GM12878 (cell line): ENCODE measurements at places on chromosomes 7 and 10.

DNA sequence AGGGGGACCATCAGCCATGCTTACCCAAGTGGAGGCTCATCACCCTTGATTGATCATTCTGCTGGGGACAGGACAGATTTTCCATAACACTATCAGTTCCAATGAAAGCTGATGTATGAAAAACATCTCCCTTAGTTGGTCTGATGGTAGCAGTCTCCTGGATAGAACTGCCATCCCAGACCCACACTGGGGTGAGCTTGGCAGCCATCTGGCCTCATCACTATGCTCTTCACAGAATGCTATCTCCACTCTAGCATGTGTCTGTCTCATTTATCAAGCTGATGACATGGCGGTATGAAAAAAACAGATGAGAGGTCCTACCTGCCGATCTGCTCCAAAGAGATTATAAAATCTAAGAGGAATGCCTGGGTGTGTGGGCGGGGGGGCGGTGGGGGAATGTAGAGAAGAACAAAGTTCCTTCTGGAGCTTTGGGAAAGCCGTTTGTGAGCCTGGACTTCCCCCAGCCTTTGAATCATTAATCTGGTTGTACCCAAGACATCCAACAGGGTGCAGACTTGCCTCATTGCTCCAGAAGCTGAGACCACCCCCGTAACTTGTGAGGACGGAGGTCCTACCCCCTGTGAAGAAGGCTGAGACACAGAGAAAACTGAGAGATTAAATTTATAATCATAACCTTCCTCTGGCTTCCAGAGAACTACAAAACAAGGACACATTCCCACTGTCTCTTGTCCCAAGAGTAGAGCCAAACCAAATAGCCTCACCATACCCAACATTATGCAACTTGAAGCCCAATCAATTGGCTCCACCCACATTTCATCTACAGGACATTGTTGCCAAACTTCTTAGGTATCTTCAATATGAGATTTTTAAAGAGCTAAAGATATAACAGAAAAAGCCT lies 340.8 kb downstream of the KCNMA1 start:
- H3K27me3 ChIP-seq = no peaks in the 10 kb centered on the region
- H3K27ac ChIP-seq = no peak overlapping the region
- no peaks in the 10 kb centered on the region for H3K36me3 ChIP-seq
- no peak for DNase-seq
- H3K4me1 ChIP-seq = no peaks in the 10 kb centered on the region

- no peaks in the 10 kb centered on the region for H3K27me3 ChIP-seq
- H3K4me1 ChIP-seq = no peaks in the 10 kb centered on the region
- H3K27ac ChIP-seq = no peak overlapping the region
- no peaks in the 10 kb centered on the region for H3K36me3 ChIP-seq
- no peak for DNase-seq
Observed at GRCh38 chr10:59513558-59513957, 151.2 kb upstream of the FAM13C start.

DNA sequence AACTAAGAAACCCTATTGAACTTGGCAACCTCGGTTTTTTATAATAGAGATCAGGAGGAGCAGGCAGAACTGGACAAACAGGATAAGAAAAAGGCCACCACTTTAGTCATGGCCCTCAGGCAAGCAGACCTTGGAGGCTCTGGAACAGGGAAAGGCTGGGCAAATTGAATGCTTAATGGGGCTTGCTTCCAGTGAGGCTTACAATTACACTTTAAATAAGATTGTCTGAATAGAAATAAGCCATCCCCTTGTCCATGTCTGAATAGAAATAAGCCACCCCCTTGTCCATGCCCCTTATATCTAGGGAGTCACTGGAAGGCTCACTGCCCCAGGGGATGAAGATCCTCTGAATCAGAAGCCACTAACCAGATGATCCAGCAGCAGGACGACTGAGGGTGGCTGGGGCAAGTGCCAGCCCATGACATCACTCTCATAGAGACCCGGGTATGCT lies 40.6 kb downstream of the AKR1B15 start:
- no peak overlapping the region for H3K4me3 ChIP-seq
- no peaks in the 10 kb centered on the region for H3K4me1 ChIP-seq
- H3K36me3 ChIP-seq = no peaks in the 10 kb centered on the region

DNA sequence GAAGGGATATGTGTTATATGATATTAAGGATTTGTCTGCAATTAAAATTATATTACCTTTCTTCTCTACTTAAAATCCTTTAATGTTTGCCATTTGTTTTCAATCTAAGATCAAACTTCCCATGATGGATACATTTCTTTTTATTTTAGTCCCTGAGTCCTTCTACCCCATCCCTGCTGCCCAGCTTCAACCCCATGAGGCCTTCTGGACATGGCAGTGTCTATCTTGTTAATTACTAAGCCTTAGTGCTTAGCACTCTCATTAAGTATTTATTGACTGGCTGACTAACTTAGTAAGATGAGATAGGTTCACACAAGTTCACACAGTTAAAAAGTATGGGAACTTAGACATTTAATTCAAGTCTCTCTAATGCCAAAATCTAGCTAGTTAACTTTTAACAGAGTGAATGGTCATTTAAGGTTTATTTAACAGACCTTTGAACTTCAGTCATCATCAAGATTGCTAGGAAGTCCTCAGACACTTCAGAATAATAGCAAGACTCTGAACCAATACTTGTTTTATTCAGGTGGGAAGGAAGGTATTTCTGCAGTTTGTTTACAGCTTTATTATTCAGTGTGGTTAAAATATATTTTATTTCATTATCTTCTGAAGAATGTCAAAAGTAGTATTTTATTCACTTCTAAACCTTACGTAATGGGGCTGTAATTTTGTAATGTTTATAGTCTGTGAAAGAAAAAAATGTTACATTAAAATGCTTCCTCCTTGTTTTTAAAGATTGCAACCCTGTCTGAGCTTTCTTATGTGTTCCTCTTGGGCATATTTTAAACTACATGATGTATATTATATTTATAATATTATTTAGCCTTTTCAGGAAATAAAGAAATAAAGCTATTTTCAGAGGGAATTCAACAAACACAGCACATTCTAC lies 848.9 kb downstream of the REEP3 start:
- no peak for DNase-seq
- no peaks in the 10 kb centered on the region for H3K36me3 ChIP-seq
- no peaks in the 10 kb centered on the region for H3K4me1 ChIP-seq
- H3K4me3 ChIP-seq = no peak overlapping the region
- H3K27ac ChIP-seq = no peak overlapping the region

- peaks cover 4% of the 10 kb centered on the region for H3K4me1 ChIP-seq
- H3K36me3 ChIP-seq = no peaks in the 10 kb centered on the region
- no peak for DNase-seq
- no peak overlapping the region for H3K27ac ChIP-seq
- H3K27me3 ChIP-seq = no peaks in the 10 kb centered on the region
Observed at GRCh38 chr7:136033413-136034031, 56.4 kb upstream of the MTPN start.

DNA sequence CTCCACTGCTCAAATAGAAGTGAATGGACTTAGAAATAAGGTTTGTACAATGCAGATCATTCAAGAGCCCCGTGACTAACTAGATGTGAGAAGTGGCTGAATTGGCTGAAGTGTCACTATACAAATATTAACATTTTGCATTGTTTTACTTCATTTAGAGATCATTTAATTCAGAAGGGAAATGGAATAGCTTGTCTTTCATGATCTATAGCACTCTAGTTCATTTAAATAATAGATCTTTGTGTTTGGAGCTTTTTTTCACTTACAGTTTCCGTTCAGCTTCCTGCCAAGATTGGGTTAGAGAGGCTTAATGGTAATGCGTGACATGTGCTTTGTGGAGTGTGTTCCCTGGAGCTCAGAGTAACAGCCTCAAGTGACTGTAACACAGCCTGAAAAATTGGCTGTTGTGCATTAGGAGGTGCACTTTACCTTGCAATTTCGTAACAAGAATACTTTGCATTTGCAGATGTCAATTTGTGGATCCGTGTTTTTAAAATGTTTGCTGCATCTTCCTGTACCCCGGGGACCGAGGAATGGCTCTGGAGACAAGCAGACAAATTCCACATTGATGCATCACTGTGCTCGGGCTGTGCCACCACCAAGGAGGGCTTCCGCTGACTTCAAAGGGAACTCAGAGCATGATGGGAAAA lies 170.3 kb downstream of the NRP1 start:
- no peaks in the 10 kb centered on the region for H3K27me3 ChIP-seq
- H3K4me1 ChIP-seq = no peaks in the 10 kb centered on the region
- DNase-seq = no peak
- no peak overlapping the region for H3K27ac ChIP-seq
- no peak overlapping the region for H3K4me3 ChIP-seq

GRCh38 chr7:1503390-1503789 lies 799 bp downstream of the INTS1 start:
- peaks cover 26% of the 10 kb centered on the region for H3K4me1 ChIP-seq
- peak overlapping the region; percentile 61 for H3K27ac ChIP-seq

DNA sequence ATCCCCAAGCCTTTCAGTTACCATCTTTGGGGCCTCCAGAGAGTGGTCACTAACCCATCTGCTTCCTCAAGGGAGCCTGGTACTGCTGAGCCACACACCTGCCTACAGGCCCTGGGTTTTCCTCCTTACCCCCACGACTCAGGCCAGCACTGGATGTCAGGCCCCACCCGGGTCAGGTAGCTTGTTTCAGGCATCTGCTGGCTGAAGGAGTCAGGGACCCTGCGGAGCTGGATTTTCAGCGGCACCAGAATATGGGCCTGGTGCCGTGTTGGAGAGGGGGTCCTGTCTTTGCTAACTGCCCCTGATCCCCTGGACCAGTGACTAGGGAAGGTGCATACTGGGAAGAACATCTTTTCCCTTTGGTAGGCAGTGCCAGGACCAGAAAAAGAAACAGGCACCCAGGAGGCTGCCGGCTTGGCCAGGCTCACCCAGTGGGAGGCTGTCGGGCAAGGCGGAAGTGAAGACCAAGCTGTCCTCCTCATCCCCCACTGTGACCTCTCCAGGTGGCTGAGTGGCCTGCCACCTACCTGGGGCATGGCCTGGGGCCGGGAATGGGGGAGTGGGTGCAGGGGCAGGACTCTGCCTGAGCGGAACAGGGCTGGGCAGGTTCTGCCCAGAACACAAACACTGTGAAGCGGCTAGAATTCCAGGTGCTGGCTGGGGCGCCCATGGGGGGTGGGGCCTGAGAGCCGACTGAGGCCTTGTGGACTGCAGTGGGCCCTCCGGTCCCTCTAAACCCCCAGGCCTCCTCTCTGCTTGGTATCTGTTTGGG lies 12.4 kb upstream of the SAMD8 start:
- no peaks in the 10 kb centered on the region for H3K4me1 ChIP-seq
- no peaks in the 10 kb centered on the region for H3K27me3 ChIP-seq
- no peak overlapping the region for H3K27ac ChIP-seq
- H3K36me3 ChIP-seq = no peaks in the 10 kb centered on the region
- DNase-seq = no peak

- H3K36me3 ChIP-seq = peaks cover 21% of the 10 kb centered on the region
- H3K27me3 ChIP-seq = no peaks in the 10 kb centered on the region
- H3K4me1 ChIP-seq = peaks cover 49% of the 10 kb centered on the region
- H3K4me3 ChIP-seq = peak overlapping the region; percentile 95
- H3K27ac ChIP-seq = peak overlapping the region; percentile 91
Observed at GRCh38 chr10:110504111-110504735, 6.5 kb downstream of the DUSP5 start.

DNA sequence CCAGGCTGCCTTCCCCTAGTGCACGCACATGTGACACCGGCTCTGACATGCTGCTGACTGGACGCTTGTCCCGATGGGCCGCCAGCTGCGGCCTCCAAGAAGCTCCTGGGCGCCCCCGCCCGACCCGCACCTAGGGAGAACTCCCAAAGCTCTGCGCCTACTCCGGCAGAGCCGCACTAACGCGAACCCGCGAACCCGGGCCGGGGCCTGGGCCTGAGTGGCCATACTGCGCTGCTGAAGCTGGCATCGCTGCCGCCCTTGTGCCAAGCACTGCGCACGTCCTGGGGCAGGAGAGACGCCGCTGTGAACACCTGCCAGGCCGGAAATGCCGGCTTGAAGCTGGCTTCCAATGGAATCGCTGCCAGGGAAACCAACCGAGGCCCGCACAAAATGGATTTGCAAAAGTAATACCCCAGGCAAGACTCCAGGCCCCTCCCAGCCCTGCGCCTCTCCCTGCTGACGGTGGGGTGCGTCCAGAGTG lies 85.1 kb downstream of the WASHC2A start:
- no peaks in the 10 kb centered on the region for H3K4me1 ChIP-seq
- DNase-seq = no peak
- H3K36me3 ChIP-seq = no peaks in the 10 kb centered on the region
- no peak overlapping the region for H3K4me3 ChIP-seq

DNA sequence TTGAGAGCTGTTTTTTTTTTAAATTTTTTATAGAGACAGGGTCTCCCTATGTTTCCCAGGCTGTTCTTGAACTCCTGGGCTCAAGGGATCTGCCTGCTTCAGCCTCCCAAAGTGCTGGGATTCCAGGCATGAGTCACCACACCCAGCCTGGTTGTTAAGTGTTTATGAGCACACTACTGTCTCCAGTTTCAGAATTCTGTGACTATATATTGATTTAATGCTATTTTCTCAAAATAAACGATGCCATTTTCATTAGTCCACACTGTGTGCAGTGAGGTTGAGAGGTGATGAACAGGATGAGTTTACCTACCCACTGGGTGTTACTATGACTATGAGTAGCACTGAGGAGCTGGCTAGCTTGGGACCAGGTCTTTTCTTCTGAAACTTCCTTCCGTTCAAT lies 110.9 kb upstream of the FAM180A start:
- no peak overlapping the region for H3K27ac ChIP-seq
- H3K27me3 ChIP-seq = no peaks in the 10 kb centered on the region
- H3K4me3 ChIP-seq = no peak overlapping the region
- H3K36me3 ChIP-seq = no peaks in the 10 kb centered on the region
- H3K4me1 ChIP-seq = no peaks in the 10 kb centered on the region

GRCh38 chr7:84202855-84203254 lies 8.3 kb upstream of the SEMA3A start:
- DNase-seq = no peak
- no peaks in the 10 kb centered on the region for H3K4me1 ChIP-seq
- no peaks in the 10 kb centered on the region for H3K36me3 ChIP-seq
- no peak overlapping the region for H3K4me3 ChIP-seq
- no peaks in the 10 kb centered on the region for H3K27me3 ChIP-seq

DNA sequence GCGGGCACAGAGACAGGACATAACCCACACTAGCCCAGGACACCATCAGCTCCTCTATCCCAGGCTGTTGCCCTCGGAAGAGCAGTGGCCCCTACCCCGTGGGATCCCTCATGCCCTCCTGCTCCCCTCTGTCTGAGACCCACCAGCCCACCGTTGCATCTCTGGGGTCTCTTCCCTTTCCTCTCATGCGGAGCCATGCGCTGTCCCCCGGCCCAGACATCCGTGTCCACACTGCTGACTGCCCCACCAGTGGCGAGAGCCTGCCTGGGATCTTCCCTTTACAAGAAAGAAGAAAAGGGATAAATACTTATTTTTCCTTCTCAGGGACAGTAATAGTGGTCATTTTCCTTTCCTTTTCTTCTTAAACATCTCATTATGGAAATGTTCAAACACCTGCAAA lies 115.4 kb downstream of the WDR37 start:
- H3K27ac ChIP-seq = no peak overlapping the region
- H3K36me3 ChIP-seq = no peaks in the 10 kb centered on the region
- no peaks in the 10 kb centered on the region for H3K27me3 ChIP-seq
- no peaks in the 10 kb centered on the region for H3K4me1 ChIP-seq

GRCh38 chr7:150567169-150567568 lies at the start of gene GIMAP4:
Gene GIMAP4, plus strand, starts transcription at chr7:150567390. Its CDS starts 2,512 bp downstream, at chr7:150569902.
- H3K27ac ChIP-seq = peak within 1 kb of the TSS; percentile 39
- no peaks in the 10 kb centered on the region for H3K27me3 ChIP-seq
- DNase-seq = no peak
- H3K36me3 ChIP-seq = no peaks in the 10 kb centered on the region
- no peaks in the 10 kb centered on the region for H3K4me1 ChIP-seq

GRCh38 chr7:50336894-50337703 lies 32.6 kb downstream of the IKZF1 start:
- H3K4me1 ChIP-seq = peaks cover 75% of the 10 kb centered on the region
- no peaks in the 10 kb centered on the region for H3K27me3 ChIP-seq
- peak overlapping the region; percentile 75 for H3K27ac ChIP-seq
- peaks cover 6% of the 10 kb centered on the region for H3K36me3 ChIP-seq
- H3K4me3 ChIP-seq = no peak overlapping the region
